ENCODE measurements at places on chromosomes 2 and 18. TPM values are rescaled to one million over a fixed set of nuclear protein-coding genes. Genes with fewer than 3 reads are reported as not detected.

ZAP70 gene
- 2.7 TPM for total RNA-seq

ANKRD30B gene
- not detected for total RNA-seq

XDH gene
- not detected for total RNA-seq

PLEKHA3 gene
- 4.8 TPM for total RNA-seq

HOXD9 gene
- total RNA-seq = not detected

TIMM21 gene
- total RNA-seq = 27.2 TPM

IKZF2 gene
- total RNA-seq = 3.9 TPM

ZSWIM2 gene
- not detected for total RNA-seq

POTEE gene
- total RNA-seq = not detected

DNA sequence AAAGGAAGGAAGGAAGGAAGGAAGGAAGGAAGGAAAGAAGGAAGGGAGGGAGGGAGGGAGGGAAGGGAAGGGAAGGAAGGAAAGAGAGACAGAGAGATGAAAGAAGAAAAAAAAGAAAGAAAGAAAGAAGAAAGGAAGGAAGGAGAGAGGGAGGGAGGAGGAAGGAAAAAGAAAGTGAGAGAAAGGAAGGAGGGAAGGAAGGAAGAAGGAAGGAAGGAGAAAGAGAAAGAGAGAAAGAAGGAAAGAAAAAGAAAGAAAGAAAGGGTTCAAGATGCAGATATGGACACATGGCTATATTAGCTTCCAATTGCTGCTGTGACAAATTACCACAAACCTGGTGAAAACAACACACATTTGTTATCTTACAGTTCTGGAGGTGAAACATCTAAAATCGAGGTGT lies 20.4 kb upstream of the UBE2F start:
- no peaks in the 10 kb centered on the region for H3K27me3 ChIP-seq
- no peaks in the 10 kb centered on the region for H3K4me1 ChIP-seq
- no peak overlapping the region for H3K27ac ChIP-seq

DNA sequence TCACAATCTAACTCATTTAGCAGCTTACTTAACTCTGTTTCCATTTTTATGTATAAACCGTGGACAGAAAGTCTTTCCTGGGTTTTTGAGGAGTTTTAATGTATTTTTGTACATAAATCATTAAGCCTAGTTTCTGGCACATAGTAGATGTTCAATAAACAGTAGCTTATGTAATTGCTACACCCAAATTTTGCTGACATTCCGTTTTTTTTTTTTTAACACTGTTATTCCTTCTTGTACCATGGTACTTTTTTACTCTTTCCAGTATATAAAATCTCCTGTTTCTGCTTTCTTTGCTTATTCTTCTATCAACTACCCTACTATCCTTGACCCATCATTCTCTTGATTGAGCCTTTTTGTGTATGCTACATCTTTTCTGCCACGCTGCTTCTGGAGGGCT lies 1151.3 kb upstream of the CRIM1 start:
- no peaks in the 10 kb centered on the region for H3K36me3 ChIP-seq
- no peaks in the 10 kb centered on the region for H3K27me3 ChIP-seq
- no peaks in the 10 kb centered on the region for H3K4me1 ChIP-seq
- DNase-seq = no peak

GRCh38 chr2:56705713-56706112 lies 521.9 kb downstream of the CCDC85A start:
- no peaks in the 10 kb centered on the region for H3K27me3 ChIP-seq
- no peaks in the 10 kb centered on the region for H3K4me1 ChIP-seq
- H3K27ac ChIP-seq = no peak overlapping the region
- H3K36me3 ChIP-seq = no peaks in the 10 kb centered on the region
- DNase-seq = no peak

DNA sequence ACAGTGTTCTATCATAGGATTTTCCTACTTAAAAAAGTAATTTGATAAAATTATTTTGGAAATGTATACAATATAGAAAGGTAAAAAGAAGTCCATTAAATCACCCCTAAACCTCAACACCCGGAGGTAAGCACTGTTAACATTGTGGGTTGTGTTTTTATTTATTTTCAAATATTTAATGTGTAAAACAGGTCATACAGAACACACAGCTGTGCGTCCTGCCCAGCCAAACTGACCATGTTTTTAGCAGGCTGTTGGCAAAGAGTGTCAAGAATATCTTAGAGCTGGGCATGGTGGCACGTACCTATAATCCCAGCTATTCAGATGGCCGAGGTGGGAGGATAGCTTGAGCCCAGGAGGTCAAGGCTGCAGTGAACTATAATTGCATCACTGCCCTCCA lies 78.8 kb upstream of the ZNF532 start:
- H3K4me1 ChIP-seq = peaks cover 21% of the 10 kb centered on the region

- H3K4me3 ChIP-seq = no peak overlapping the region
- no peaks in the 10 kb centered on the region for H3K27me3 ChIP-seq
- no peaks in the 10 kb centered on the region for H3K4me1 ChIP-seq
- H3K36me3 ChIP-seq = no peaks in the 10 kb centered on the region
Measured at GRCh38 chr2:157363612-157364101, 38.0 kb upstream of the ERMN start.

DNA sequence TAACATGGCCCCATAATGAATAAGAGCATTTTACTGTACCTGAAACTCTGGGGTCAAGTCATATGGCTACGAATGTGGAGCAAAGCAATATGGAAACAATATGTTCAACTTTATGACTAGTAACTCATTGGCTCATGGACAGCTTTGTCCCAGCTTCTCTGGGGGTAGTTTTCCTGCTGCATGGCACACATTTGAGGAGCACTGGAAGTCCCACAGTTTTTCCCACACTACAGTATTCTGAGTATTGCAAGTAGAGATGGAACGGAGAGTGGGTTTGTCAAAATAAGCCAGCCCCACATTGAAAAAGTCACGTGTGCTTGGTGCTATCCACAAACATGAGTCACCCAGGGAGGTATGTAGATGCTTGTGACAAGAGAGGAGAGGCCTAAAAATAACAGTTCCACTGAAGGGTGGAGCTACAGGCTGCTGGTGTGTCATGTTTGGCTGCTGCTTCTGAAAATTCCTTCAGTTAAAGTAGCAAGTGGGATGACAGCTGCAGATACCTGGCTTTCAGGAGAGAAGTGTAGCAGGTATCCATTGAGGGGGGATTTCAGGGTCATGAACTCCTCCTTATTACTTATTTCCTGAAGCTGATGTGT lies 48.2 kb upstream of the CTAGE1 start:
- H3K27ac ChIP-seq = peak overlapping the region; percentile 78
- H3K36me3 ChIP-seq = no peaks in the 10 kb centered on the region
- H3K4me3 ChIP-seq = no peak overlapping the region
- H3K27me3 ChIP-seq = no peaks in the 10 kb centered on the region
- peak; percentile 88 for DNase-seq

GRCh38 chr2:67186871-67187270 lies 210.3 kb upstream of the ETAA1 start:
- H3K36me3 ChIP-seq = no peaks in the 10 kb centered on the region
- H3K4me1 ChIP-seq = no peaks in the 10 kb centered on the region
- H3K27ac ChIP-seq = no peak overlapping the region

DNA sequence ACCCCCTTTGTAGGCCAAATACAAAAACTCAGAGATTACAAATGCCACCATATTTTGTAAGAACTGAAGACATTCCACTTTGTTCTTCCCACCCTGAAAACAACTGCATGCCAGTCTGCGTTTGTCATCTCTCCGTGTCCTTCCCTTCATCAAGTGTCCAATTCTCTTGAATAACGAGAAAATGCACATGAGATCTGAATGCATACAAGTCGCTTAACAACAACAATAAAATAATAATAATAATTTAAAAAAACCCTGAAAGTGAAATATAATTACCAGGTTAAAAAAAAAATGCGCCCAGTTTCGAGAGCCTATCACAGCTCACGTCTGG lies 2.0 kb upstream of the SETBP1 start:
- H3K4me3 ChIP-seq = peak overlapping the region; percentile 94
- no peaks in the 10 kb centered on the region for H3K4me1 ChIP-seq
- peak overlapping the region; percentile 97 for H3K27ac ChIP-seq
- no peak for DNase-seq
- H3K27me3 ChIP-seq = no peaks in the 10 kb centered on the region
- H3K36me3 ChIP-seq = no peaks in the 10 kb centered on the region

DNA sequence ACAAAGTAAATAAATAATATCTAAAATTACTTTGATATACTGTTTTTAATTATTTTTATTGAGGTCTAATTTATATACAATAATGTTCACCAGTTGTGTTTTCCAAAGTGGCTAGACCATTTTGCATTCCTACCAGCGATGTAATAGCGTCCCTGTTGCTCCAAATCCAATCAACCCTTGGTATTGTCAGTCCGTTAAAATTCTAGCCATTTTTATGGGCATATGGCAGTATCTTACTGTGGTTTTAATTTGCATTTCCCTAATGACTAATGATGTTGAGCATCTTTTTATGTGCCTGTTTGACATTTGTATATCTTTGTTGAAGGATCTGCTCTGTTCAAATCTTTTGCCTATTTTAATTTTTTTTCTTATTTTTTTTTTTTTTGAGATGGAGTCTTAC lies 185.0 kb downstream of the PRPF40A start:
- H3K27me3 ChIP-seq = no peaks in the 10 kb centered on the region
- no peak for DNase-seq
- no peaks in the 10 kb centered on the region for H3K4me1 ChIP-seq
- no peak overlapping the region for H3K27ac ChIP-seq
- H3K4me3 ChIP-seq = no peak overlapping the region
- H3K36me3 ChIP-seq = no peaks in the 10 kb centered on the region

GRCh38 chr18:37409878-37410277 lies 155.7 kb downstream of the CELF4 start:
- H3K36me3 ChIP-seq = no peaks in the 10 kb centered on the region
- no peak overlapping the region for H3K4me3 ChIP-seq
- no peak overlapping the region for H3K27ac ChIP-seq
- no peaks in the 10 kb centered on the region for H3K27me3 ChIP-seq
- no peaks in the 10 kb centered on the region for H3K4me1 ChIP-seq

GRCh38 chr18:74522635-74523548 lies 11.4 kb upstream of the CNDP1 start:
- DNase-seq = no peak
- no peaks in the 10 kb centered on the region for H3K27me3 ChIP-seq
- H3K27ac ChIP-seq = no peak overlapping the region
- H3K4me1 ChIP-seq = no peaks in the 10 kb centered on the region
- peaks cover 24% of the 10 kb centered on the region for H3K36me3 ChIP-seq
- H3K4me3 ChIP-seq = no peak overlapping the region

GRCh38 chr2:229416116-229416694 lies 145.1 kb upstream of the PID1 start:
- peaks cover 60% of the 10 kb centered on the region for H3K4me1 ChIP-seq
- H3K27ac ChIP-seq = peak overlapping the region; percentile 90
- DNase-seq = peak; percentile 39
- H3K36me3 ChIP-seq = no peaks in the 10 kb centered on the region
- no peak overlapping the region for H3K4me3 ChIP-seq
- H3K27me3 ChIP-seq = no peaks in the 10 kb centered on the region

DNA sequence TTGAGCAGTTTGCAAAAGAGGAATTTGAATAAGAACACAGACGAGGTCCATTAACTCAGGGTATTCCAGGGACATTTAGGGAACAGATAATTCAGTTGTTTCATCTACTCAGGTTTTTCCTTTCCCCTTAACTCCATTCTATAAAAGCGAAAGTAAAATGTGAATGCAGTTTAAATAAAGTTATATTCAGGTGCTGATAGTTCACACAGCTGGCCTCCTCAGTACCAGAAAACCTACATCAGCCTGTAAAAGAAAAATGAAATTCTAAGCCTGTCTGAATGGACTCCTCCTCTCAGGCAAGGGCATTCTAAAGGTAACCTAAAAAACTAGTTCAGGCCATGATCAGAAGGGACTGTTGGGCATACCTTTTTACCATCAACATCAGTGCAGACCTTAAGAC lies 873.8 kb downstream of the SUCLG1 start:
- H3K4me3 ChIP-seq = no peak overlapping the region
- H3K27ac ChIP-seq = no peak overlapping the region
- H3K36me3 ChIP-seq = no peaks in the 10 kb centered on the region
- no peaks in the 10 kb centered on the region for H3K4me1 ChIP-seq
- no peak for DNase-seq
- no peaks in the 10 kb centered on the region for H3K27me3 ChIP-seq

GRCh38 chr18:24616653-24617052 lies 156.2 kb downstream of the HRH4 start:
- H3K4me3 ChIP-seq = no peak overlapping the region
- no peaks in the 10 kb centered on the region for H3K36me3 ChIP-seq
- DNase-seq = no peak
- no peaks in the 10 kb centered on the region for H3K4me1 ChIP-seq
- no peak overlapping the region for H3K27ac ChIP-seq

GRCh38 chr18:42510540-42510939 lies 555.5 kb downstream of the PIK3C3 start:
- no peak for DNase-seq
- no peaks in the 10 kb centered on the region for H3K27me3 ChIP-seq
- no peak overlapping the region for H3K27ac ChIP-seq
- no peak overlapping the region for H3K4me3 ChIP-seq
- no peaks in the 10 kb centered on the region for H3K4me1 ChIP-seq

- H3K36me3 ChIP-seq = no peaks in the 10 kb centered on the region
- H3K4me3 ChIP-seq = no peak overlapping the region
- H3K27ac ChIP-seq = no peak overlapping the region
- H3K27me3 ChIP-seq = no peaks in the 10 kb centered on the region
- no peak for DNase-seq
Measured at GRCh38 chr2:240837621-240838020, 17.6 kb upstream of the KIF1A start.

GRCh38 chr2:38572167-38572566 lies 30.6 kb downstream of the HNRNPLL start:
- no peak for DNase-seq
- peaks cover 4% of the 10 kb centered on the region for H3K4me1 ChIP-seq
- H3K27ac ChIP-seq = no peak overlapping the region
- no peaks in the 10 kb centered on the region for H3K27me3 ChIP-seq
- no peak overlapping the region for H3K4me3 ChIP-seq
- peaks cover 17% of the 10 kb centered on the region for H3K36me3 ChIP-seq

- no peak overlapping the region for H3K27ac ChIP-seq
- H3K4me1 ChIP-seq = no peaks in the 10 kb centered on the region
- H3K4me3 ChIP-seq = no peak overlapping the region
- DNase-seq = no peak
Measured at GRCh38 chr2:44430342-44430741, 68.6 kb downstream of the CAMKMT start.

DNA sequence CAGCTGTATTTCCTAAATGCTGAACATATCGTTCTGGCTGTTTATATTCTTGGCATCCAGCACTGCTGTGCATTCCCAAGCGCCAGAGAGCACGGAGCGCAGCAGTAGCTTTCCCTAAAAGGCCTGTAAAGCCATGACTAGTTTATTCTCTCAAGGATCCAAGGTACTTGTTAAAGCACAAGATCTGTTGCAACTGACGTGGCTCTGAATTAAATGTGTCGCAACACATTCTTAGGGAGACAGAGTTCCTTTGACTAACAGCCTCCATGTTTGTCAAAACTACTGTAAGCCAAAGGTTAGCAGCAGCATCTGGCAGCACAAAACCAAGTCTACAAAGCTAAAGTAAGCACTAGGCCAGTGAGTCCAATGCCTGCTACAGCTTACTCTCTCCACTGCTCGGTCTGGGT lies 188.6 kb upstream of the FN1 start:
- H3K27ac ChIP-seq = peak overlapping the region; percentile 78
- no peaks in the 10 kb centered on the region for H3K4me1 ChIP-seq
- no peaks in the 10 kb centered on the region for H3K27me3 ChIP-seq
- no peak overlapping the region for H3K4me3 ChIP-seq
